Stimulated activated CD4-positive, alpha-beta T cell treated with anti-CD3 and anti-CD28 coated beads, TNF-alpha, amount 100 ng/mL, for 48 hours (primary cell): ENCODE measurements at places on chromosomes 16 and 17.

- DNase-seq: peak; percentile 9
Observed at GRCh38 chr17:72422505-72423285, 301.9 kb downstream of the SOX9 start.

- DNase-seq: no peak
Observed at GRCh38 chr16:3640207-3640606, 14.3 kb upstream of the DNASE1 start.

- no peak for DNase-seq
Observed at GRCh38 chr16:88120812-88121211, 169.6 kb downstream of the BANP start.

DNA sequence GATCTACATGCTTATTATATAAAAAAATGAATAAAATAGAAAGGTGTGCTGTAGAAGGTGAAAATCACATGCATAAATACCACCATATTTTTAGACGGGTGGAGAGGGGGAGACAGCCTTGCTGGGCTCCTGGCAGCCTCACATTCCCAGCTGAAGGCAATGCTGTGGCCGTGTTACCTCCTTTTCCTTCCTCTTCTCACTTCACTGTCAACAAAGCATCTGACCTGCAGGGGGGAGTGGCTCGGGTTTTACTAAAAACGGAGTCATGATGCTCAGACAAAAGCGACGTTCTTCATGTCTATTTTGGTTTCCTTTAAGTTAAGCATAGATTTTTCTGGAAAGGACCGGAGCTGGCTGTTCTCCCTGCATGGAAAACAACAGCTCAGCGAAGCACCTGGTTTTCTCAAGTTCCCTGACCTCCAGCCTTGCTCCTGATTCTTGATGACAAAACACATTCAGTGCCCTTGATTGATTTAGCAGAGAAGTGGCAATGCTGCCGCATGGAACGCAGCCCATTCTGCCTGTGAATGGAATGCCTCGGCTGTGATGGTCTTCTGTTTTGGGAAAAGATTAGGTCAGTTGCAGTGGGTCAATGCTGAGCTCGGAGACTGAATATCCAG lies 5.5 kb upstream of the RPTOR start:
- DNase-seq: no peak

DNA sequence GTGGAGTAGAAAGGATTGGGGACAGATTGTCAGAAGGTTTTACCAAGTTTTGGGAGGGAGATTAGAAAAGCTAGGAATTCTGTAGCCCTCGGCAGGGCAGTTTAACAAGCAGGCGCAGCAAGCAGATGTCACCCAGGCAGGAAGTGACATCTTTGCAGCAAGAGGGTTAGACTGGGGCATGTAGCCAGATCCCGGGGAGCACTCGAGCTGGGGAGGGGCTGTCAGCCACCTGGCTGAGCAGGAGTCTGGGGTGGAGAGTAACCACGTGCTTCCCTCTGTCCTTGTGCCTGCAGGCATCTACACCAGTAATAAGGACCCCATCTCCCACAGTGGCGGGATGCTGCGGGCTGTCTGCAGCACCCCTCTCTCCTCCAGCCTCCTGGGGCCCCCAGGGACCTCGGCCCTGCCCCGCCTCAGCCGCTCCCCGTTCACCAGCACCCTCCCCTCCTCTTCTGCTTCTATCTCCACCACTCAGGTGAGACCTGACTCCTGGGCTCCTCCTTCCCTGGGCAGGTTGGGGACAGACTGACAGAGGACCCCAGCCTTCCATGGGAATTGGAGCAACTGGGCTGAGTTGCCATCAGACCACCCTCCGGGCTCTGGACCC lies 12.2 kb downstream of the MLLT6 start:
- no peak for DNase-seq

- DNase-seq: no peak
Observed at GRCh38 chr16:12502676-12503075, 301.0 kb downstream of the CPPED1 start.

DNA sequence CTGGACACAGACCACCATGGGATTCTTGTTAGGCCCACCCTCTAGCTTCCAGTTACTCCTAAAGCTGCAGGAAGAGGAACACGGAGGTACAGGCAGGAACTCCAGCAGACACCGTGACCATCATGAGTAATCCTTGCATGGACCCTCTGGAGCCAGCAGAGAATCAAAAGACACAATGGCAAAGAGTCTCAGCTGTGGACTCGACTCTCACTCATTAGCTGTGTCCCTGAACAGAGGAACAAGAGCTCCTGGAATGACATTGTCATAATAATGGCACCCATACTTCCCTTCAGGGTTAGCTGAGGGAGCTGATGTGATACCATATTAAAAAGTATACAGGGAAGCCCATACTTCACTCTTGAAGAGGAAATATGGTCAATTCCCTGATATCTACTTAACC lies 176.3 kb upstream of the ASIC2 start:
- DNase-seq: no peak

DNA sequence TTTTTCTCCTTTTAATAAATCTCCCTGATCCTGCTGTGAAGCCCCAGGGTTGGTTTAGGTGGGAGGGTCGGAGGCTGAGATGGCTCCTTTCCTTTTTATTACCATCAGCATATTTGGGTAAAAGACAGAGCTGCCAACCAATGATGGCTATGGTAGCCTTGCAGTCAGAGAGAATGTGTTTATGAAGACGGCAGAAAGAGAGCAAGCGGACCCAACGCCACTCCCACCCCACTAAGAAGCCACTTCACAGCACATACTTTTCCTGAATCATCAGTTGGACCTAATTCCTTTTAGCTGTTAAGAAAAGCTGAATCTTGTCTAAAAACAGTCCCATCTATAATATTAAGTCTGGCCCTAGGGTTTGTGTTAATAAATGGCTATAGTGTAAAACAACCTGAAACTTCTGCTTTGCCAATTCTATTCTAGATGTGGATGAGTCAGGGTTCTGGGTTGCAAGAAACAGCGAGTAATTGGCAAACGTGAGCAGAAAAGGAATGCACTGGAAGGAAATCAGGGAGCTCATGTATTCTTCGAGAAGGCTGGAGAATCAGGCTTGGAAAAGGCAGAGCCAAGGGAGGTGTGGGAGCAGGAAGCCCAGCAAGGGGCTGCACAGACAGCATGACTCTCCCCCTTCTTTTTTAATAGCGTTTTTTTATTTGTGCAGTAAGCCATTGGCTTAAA lies 34.0 kb upstream of the PRKCA start:
- no peak for DNase-seq

DNA sequence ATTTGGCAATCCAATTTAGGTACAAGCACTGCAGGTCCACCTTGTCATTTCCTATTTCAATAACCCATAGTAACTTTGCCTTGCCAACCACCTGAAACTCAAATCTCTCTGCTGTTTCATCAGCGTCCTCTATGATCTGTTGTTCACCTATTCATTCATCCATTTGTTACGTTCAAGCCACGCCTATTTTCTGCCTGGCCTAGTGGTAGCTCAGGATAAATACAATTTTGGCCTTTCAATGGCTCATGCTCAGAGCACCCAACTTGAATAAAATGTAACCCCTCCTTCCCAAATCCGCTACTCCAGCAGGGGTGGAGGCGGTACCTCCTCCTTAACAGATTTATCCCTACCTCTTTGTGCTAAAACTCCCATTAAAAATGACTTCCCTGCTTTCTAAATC lies 3.6 kb upstream of the FBXO47 start:
- no peak for DNase-seq

GRCh38 chr17:34499576-34499975 lies 79.8 kb upstream of the TMEM132E start:
- DNase-seq: no peak

DNA sequence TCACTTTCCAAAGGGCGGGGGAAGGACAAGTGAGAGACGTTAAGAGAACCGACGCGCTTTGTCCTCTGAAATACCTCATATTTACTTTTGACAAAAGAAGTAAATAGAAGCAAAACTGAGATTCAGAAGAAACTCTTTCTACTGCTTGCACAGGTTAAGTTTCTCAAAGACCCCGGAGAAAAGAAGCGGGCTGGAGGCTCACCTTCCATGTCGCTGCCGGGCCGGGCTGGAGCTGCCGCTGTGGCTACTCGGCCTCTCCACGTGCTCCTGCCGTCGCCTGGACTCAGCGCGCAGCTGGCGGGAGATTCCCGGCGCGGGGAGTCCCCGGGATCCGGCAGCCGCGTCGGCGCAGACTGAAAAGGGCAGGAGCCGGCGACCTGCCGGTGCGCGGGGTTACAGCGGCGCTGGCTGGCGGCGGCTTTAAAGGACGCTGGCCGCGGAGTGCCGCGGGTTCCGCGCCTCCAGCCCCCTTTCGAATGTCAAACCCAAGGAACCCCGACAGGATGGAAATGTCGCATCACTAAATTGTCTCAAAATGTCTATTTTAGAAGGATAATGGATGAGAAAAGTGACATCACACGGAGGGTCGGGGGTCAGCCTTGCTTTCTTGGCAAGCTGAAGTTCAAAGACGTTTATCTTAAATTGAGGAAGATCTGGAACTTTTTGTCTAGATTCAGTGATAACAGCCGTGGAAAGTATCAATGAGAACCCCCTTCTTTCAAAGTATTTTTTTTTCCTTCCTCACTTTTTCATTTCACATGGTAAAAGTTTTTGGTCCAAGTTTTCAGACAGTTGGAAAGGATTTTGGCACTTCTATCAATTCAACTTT lies at the start of gene IKZF3:
TSS of gene IKZF3 (minus strand) at position 395 of the 829 bp plus-strand sequence. CDS start at position 209, 186 bp downstream.
- peak; percentile 72 for DNase-seq

GRCh38 chr17:13581925-13582324 lies 19.8 kb downstream of the HS3ST3A1 start:
- DNase-seq: no peak

DNA sequence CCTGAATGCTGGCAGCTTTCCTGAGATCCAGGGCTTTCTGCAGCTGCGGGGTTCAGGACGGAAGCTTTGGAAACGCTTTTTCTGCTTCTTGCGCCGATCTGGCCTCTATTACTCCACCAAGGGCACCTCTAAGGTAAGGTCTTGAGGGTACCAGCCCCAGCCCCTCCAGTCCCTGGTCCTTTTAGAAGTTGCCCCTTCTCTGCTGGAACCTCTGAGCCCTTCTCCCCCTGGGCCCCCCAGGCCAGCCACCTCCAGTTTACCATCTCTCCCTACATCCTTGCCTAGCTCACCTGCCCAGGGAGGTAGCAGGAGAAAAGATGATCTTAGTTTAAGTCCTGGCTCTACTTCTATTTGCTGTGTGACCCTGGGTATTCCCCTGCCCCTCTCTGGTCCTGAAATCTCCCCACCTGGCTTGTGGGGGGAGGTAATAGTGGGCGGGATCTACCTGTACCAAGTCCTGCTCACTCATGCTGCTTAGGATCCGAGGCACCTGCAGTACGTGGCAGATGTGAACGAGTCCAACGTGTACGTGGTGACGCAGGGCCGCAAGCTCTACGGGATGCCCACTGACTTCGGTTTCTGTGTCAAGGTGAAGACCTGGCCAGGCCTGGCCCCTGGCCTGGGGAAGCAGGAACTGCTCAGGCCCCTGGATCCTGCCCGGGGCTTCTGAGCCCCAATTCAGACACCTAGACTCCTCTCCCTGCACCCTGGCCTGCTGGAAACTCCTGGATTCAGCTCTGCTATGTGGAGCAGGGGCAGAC lies 6.5 kb downstream of the GRB7 start:
- no peak for DNase-seq

DNA sequence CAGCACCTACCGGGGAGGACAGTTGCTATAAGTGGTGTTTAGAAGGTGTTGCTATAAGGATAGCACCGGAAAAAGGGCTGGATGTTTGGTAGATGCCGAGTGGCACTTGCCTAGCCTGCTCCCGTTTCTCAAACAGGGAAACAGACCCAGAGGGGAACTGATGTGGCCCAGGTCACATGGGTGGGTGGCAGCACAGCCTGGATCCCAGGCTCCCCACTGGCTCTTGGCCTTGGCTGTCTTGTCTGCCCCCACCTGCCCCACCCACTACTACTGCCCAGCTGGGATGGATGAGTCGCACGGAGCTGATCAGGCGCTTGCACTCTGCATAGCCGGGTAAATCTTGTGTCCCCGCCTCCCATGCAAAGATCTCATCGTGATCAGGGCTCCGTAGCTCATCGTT lies 7.2 kb downstream of the SMTNL2 start:
- DNase-seq: no peak

GRCh38 chr16:71520550-71520949 lies 5.7 kb upstream of the CHST4 start:
- no peak for DNase-seq

GRCh38 chr16:138049-138417 lies 440 bp downstream of the NPRL3 start:
- peak; percentile 9 for DNase-seq

DNA sequence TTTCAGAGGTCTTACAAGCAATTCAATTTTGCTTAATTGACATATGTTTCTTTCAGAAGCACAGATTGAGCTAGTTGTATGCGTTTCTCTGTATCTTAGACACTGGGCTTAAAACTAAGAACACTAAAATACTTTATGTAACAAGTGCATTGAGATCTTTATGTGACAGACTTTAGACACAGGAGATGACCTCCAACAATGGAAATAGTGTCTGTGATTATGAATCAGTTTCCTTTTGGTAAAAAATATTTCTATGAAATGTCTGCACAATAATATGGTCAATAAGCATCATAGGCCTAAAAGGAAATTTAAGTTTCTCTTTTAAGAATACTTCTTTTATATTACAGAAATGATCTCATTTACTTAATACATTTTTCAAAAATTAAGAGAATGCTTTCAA lies 153.2 kb downstream of the SKAP1 start:
- no peak for DNase-seq

DNA sequence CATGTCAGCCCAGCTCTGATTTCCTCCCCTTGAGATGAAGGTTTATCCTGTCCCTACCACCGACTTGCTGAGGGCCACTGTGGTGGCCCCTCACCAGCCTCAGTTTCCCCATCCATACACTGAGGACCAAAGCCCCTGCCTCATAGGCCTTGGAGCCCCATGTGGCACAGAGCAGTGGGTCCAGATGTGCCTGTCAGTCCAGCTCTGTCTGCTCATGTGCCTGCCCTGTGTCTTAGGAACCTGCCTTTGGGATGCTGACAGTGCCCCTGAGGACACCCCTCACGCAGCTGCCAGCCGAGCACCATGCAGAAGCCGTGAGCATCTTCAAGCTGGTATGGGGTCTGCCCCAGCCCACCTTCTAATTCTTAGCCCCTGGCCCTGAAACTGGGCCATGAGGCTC lies 35.7 kb downstream of the MYO15A start:
- DNase-seq: no peak

- no peak for DNase-seq
Observed at GRCh38 chr16:48378836-48379235, 6.4 kb downstream of the SIAH1 start.

GRCh38 chr16:75195811-75196790 lies 10.9 kb downstream of the CTRB2 start:
- no peak for DNase-seq
